Activated CD8-positive, alpha-beta memory T cell treated with anti-CD3 and anti-CD28 coated beads for 4 hours (primary cell): ENCODE measurements at places on chromosomes 6 and 20.

DNA sequence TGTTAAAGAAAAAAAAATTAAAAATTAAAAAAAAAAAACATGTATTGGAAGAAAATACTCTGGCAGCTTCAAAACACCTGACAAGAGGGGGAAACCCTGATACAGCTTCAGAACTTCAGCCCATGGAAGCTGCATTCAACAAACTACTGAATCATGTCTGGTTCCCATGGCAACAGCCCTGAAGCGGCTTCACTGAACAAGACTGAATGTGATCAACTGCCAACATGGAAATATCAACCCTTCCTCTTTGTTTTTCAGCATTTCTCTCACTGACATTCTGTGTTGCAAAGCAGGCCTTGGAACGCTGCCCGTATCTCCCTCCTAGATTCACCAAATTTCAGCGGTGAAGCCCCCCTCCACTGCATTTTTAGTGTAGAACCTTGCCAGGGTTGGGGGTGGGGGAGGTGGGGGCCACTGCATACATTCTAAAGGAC, 91.3 kb upstream of the SHLD1 start:
- DNase-seq: peak; percentile 31

- DNase-seq: no peak
Measured at GRCh38 chr6:167776906-167777627, 49.6 kb upstream of the AFDN start.

DNA sequence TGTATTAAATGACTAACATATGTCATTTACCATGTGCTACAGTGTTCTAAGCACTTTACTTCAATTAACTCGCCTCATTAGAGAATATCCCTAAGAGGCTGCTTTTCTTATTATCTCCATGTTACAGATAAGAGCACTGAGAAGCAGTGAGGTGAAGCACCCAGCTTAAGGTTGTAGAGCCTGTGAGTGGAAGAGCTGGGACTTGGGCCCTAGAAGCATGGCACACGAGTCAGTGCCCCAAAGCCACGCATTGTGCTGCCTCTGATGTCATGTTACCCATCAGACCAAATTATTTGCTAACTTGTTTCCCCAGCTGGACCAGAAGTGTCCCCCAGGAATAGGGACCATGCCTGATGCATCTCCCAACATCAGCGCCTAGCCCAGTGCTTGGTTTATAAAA, 34.1 kb downstream of the POFUT1 start:
- no peak for DNase-seq

- no peak for DNase-seq
Measured at GRCh38 chr20:11305406-11305805, 612.3 kb upstream of the BTBD3 start.

- no peak for DNase-seq
Measured at GRCh38 chr6:141153563-141153962, 979.2 kb upstream of the GJE1 start.

DNA sequence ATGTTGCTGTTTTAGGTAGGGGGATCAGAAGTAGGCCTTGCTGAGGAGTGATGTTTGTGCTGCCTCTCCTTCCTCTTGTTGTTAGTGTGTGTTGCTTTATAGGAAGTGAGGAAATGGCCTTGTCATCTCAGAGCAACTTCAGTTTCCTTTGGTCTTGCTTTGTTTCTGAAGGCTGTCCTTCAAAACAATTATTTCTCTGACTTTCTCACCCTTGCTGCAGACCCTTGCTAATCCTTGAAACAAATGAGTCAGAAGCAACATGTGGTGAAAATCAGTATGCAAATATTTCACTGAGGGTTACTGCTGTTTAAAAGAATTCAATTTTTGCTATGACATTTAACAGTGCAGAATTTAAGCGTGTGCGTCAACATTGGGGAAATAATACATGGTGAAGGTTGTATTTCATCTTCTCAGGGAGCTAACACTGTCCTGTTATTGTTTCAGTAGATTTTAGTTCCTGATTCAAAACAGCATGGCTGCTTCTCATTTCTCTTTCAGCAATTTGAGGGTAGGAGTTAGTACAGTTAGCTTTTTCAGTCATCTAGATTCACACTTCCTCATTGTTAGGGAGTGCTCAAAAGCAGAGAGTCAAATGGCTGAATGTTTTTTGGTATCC, 13.8 kb downstream of the RNF144B start:
- no peak for DNase-seq

GRCh38 chr20:51554538-51555165, 12.1 kb upstream of the NFATC2 start:
- DNase-seq: no peak

GRCh38 chr6:24332317-24332716, 25.5 kb downstream of the DCDC2 start:
- no peak for DNase-seq

GRCh38 chr20:59807909-59808728, 125.3 kb downstream of the SYCP2 start:
- DNase-seq: no peak

- no peak for DNase-seq
Measured at GRCh38 chr6:34328969-34329368, 63.5 kb downstream of the NUDT3 start.

DNA sequence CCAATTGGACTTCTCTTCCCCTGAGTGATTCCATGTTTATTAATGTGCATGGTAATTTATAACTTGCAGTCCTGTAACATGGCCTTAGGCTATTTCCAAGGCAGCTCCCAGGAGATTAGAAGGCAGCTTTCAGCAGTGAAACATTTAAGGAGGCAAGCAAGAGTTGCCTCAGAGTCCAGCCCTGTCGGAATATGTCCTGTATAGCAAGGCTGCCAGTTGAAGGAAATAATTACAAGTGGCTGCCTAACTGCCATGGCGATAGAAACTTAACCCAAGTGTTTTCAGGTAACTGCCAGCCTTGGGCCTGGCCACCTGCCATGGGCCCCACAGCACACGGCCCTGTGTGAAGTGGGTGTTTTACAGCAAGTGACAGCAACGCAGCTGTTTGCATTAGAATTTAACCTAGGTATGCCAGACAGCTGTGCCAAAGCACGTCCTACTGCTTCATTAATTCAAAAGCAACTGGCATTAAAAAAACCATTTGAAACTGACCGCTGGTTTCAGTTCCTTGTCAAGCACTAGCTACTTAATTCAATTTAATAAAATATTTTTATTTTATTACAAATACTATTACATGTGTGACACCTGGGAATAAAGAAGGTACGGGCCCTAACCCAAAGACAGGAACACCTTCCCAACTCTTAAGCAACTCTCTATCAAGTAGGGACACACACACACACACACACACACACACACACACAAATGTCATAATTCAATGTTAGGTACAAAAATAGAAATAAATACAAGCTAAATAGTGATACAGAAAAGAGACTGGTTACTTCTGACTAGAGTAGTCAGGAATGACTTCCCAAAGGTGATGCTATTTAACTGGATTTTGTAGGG, 151.8 kb upstream of the HEY2 start:
- no peak for DNase-seq

GRCh38 chr6:31479933-31480535, 17.9 kb upstream of the MICB start:
- DNase-seq: no peak

DNA sequence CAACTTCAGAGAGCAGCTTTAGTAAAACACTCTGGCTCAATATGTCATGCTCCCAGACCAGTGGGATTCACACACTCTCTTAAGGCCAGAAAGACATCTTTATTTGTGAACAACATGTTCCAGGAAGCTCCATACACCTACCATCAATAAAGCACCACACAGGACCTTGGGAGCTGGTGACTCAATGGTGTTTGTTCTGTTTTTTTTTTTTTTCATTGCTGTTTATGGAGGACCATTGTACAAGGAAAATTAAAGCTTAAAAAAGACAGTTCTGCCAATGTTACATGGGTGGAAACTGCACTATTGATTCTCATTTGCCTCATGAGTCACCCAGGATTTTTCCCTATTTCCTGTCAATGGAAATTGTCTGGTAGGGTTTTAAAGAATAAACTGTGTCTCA, 36.3 kb upstream of the TENT5A start:
- no peak for DNase-seq

- DNase-seq: no peak
Measured at GRCh38 chr6:38876475-38876874, 161.4 kb downstream of the DNAH8 start.

DNA sequence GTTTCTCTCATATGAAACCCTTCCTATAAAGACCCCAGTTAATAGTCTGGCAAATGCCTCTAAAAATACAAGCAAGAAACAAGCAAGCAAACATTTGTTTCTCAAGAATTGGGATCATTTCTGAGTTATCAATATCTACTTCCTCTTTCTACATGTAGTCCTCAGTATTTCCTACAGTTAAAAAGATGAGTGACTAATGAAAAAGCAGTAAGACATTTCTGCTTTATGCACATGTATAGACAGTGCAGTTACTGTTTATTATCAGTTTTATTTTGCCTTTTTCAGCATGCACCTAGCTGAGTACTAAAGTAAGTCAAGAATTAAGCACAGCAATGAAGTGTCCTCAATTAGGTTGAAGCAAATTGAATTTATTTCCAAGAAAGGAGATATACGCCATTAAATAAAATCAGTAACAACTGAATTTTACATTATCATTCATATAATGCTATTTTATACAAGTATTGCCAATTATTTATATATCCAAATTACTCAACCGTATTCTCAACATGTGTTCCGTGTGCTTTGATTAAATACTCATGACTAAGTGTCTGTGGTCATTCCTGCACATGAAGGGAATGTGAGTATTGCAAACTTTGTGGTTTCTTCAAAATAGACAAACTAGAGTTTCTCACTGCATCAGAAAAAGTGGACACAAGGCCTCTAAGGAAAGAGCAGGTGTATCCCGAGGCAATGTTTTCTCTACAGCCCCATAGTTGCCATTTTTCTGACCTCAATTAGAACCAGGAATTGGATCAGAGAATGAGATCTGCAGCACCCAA, 159.3 kb upstream of the MARCKS start:
- DNase-seq: no peak

- DNase-seq: no peak
Measured at GRCh38 chr20:14691994-14692393, 354.6 kb upstream of the FLRT3 start.

DNA sequence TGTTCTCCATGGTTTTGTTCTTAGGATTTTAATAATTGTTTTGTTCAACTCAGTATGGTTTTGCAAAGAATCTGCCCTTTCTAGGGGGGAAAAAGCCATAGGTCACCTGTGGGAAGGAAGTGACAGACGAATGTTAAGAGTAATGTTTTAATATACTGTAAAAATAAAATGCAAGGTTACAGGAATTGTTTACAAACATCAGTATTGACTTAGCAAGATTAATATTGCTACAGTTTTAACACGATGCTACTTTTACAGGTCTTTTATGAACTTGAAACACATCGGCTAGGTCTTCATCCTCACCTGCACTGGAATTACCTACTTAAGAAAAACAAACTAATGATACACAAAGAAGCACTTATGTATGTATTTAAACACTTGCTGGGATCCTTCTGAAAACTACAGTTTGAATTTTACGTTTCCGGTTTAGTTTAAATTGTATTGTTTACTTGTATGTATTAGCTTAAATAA, 1.7 kb upstream of the NKX2-4 start:
- DNase-seq: no peak

GRCh38 chr6:117167520-117168271, 97.7 kb upstream of the VGLL2 start:
- DNase-seq: no peak

DNA sequence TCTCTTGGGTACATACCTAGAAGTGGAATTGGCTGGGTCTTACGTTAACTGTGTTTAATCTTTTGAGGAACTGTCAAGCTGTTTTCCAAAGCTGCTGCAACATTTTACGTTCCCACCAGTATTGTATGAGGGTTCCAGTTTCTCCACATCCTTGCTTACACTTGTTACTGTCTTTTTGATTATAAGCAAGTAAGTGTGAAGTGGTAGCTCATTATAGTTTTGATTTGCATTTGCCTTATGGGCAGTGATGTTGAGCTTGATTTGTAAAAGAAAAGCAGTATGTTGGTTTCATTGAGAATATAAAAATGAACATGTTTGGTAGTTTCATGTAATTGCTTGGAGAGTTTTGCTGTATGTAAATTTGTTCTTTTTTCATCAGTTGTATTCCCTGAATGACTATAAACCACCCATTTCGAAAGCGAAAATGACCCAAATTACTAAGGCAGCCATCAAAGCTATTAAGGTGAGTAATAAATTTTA, 40.4 kb downstream of the SCAF8 start:
- no peak for DNase-seq
